ENCODE measurements at places on chromosomes 11 and 22.

- DNase-seq, result no peak
Observed at GRCh38 chr11:134330611-134331353, 1.0 kb upstream of the GLB1L2 start.

- DNase-seq, result no peak
Observed at GRCh38 chr11:75475767-75476650, 43.0 kb upstream of the KLHL35 start.

- DNase-seq, result no peak
Observed at GRCh38 chr22:22936915-22937656, 49.5 kb downstream of the IGLL5 start.

DNA sequence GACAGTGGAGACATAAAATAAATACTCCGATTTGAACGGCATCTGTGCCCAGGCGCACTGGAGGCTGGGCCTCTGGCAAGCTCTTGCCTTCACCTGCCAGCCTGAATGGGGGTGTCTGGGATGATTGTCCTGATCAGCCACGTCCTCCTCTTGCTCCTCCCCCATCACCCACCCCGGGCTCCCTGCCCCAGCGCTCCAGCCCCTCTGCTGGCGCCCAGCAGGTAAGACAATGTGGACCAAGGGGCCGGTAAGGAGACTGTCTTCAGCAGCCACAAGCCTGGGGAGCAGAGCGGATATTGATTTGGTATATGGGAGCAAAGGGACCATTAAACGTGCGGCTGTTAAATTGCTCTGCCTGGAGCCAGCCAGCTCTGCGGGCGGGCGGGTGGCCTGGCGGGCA is 24.9 kb downstream of the WNT11 start:
- no peak for DNase-seq

DNA sequence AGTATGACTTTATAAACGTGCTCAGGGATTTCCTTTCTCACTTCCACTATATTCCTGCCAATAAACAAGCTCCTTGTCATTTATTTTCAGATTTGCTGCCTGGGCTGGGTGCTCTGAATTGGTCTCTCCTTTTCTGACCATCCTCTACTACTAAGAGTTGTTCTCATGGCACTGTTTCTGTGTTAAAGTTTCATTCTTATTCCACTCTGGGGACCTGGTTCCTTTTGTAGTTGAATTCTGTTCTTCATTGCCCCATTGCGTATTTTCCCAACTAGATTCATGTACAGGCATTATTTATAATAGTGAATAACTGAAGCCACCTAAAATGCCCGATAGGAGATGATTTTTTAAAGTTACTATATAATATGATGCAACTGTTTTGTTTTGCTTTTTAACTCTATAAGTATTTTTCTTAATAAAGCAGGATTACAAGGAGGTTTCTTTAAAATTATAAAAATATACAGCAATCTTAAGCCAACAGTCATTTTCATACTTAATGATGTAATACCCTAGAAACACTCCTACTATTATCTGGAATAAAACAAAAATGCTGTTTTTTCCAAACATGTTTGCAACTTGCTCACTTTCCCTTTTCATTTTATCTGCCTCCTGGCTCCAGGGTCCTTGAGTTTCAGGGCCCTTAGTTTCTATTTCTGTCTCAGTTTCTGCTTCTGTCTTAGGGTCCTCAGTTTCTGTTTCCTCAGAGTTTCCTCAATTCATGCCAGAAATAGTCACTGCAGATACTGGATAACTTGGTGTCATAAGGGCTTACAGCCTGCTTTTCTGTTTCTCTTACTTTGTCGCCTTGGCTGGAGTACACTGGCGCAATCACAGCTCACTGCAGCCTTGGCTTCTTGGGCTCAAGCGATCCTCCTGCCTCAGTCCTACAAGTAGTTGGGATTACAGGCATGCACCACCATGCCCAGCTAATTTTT is 9.8 kb upstream of the FUT4 start:
- DNase-seq, result no peak

DNA sequence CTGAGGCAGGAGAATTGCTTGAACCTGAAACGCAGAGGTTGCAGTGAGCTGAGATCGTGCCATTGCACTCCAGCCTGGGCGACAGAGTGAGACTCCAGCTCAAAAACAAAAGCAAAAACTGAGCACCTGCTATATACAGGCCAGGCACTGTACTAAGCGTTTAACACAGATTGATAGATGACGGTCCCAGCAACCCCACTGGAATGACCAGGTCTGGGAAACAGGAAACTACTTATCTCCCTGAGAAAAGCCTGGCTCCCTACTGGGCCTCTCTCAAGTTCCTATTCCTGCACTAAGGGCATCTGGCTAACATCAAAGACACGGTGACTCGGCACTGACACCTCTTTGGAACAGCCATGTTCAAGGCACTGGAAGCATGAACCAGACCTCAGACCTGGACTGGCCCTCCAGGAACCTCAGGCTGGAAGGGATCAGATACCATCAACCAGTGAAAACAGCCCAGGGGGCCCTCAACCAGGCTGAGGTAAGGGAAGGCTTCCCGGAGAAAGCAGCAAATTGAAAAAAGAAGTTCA is 16.6 kb downstream of the ARAP1 start:
- no peak for DNase-seq

DNA sequence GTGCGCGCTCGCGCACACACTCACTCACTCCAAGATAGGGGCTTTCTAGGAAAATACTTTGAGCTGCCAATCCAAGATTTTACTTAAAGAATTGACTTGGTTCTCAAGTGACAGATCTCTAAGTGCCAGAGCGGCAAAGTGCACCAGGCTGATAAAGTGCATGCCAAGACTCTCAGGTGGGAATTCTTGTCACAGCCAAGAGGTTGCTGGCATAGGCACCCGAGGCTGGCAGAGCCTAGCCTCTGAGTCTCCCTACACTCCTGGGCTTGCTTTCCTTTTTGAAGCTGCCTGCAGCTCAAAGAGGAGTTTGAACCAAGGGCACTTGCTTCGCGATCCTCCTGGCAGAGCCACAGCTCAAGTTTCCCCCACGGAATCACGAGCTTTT is 2.5 kb upstream of the ADM start:
- DNase-seq, result no peak

GRCh38 chr11:66800720-66801428 is 42.4 kb upstream of the RCE1 start:
- DNase-seq, result no peak

- DNase-seq, result no peak
Observed at GRCh38 chr11:3194016-3194816, 24.4 kb downstream of the MRGPRG start.

DNA sequence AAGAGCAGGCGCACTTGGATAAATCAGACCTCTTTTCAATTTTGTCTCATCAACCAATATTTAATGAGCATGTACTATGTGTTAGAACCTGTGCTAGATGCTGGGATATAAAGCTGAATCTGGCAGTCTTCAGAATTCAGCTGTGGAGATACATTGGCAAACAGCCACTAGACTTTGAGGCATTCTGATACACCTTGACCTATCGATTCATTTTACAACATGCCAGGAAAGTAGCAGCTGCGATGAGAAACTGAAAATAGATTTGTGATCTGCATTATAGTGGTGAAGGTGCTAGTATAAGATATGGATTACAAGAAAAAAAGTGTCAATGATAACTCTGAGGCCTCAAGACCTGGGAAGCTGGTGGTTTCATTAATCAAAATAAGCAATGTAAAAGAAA is 1338.1 kb upstream of the TENM4 start:
- DNase-seq, result no peak

GRCh38 chr22:30979932-30980331 is 10.9 kb downstream of the TUG1 start:
- no peak for DNase-seq

GRCh38 chr11:289712-290620 is 1.0 kb downstream of the PGGHG start:
- DNase-seq, result no peak

DNA sequence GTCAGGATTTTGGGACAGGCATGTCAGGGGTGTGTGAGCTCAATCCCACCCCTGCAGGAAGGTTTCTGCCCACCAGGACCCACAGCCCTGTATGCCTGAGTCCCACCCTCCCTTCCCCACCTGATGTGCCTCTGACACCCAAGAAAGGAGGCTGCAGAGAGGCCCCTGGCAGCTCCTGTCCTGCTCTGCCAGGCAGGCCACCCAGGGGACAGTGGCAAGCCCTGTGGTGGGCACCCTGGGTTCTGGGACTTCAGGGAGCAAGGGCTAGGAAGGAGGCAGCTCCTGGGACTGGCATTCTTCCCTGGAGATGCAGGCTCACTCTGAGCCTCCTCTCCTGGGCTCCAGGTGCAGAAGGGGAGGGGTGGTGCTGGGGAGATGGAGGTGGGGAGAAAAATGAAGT is 234.5 kb upstream of the B3GAT1 start:
- no peak for DNase-seq

DNA sequence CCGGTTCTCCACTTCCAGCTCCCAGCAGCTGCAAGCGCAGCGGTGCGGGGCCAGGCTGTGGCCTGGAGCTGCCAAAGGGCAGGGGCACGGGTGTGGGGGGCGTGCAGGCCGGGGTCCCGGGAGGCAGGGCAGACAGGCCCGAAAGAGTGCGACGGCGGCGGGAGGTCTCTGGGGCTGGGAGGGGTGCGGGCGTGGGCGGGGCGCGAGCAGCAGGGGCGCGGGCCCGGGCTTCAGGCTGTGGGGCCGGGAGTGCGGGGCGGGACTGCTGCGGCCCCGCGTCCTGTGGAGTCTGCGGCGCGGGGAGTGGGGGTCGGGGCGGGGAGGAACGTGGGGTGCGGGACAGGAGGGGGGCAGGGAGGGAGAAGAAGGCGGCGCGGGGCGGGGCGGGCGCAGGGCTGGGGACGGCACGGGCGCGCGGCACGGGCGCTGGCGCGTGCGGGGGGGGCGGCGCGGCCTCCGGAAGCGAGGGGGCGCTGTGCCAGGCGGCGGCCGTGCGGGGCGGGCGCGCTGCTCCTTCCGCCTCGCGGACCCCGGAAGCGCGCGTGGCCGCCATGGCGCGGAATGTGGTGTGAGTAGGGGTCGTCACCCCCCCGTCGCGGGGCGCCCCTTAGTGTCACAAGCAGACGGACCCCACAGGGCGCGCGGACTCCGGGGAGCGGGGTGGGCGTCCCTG is at the start of gene MRPL23:
MRPL23 (plus strand) TSS at position 521 of the 673 bp plus-strand sequence; CDS start at position 552, 31 bp downstream.
- no peak for DNase-seq

DNA sequence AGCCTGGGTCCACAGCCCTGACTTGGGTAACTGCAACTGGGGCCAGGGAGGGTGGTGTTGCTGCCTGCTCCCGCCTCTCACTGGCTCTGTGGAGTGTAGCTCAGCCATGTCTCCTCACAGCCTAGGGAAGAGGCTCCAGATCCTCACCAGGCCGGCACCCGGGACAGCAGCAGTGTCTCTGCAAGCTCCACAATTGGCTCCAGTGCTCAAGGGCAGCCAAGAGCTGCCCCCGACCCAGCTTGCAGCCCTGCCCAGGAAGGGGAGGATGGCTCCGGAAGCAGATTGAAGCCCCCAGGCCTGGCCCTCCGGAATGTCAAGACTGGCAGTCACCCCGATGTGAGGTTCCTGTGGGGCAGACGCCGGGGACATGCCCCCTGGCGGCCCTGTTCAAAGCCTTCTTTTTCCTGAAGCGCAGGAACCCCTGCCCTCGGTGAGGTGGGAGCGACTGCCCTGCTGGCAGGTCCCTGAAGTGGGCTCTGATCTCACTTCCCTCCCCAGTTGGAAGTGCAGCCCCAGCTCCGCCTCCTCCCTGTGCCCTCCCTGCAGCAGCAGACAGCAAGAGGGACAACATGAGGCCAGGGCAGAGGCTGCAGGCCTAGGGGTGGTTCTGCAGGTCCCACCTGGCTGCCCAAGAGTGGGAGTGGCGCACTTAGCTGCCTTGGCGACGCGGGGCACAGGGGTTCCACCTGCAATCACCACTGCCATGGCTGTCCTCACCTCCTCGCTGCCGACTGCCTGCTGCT is 816.2 kb upstream of the LUZP2 start:
- no peak for DNase-seq

GRCh38 chr11:96481771-96482170 is 92.0 kb downstream of the JRKL start:
- no peak for DNase-seq

DNA sequence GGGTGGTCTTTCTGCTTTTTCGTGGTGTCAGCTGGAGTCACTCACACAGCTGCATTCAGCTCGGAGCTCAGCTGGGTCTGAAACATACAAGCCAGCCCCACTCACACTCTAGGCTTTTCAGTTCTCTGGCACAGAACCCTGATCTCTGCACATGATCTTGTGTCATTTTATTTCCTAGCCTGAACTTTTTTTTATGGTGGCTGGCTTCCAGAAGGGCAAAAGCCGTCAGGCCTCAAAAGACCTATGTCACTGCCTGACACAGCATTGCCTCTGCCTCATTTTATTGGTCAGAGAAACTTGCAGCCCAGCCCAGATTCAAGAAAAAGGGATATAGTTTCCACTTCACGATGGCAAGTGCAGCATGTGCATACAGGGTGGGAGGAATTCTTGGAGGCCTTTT is 117.8 kb downstream of the NTM start:
- no peak for DNase-seq

GRCh38 chr11:113151521-113151920 is 162.9 kb upstream of the TTC12 start:
- no peak for DNase-seq

- DNase-seq, result no peak
Observed at GRCh38 chr22:29125844-29126243, 53.0 kb downstream of the KREMEN1 start.

- DNase-seq, result no peak
Observed at GRCh38 chr11:17572791-17573460, 25.9 kb downstream of the OTOG start.

- DNase-seq, result peak; percentile 20
Observed at GRCh38 chr11:112085822-112086421, 634 bp downstream of the TIMM8B start.

DNA sequence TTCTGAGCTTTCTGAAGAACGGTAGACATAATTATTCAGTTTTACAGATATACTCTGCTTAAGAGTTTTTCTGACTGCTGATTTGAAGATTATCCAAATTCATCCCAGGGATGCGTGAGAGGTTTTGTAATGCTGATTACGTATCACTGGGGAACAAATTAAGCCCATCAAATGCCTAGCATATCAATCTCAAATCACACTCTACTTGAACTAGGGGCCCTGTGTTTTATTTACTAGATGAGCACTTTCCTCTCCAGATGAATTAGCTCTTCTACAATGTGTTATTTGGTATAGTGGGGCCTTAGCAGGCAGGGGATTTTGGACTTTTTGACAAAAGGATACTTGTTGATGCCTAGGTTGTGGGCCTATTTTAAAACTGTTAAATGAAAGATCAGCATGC is 177.9 kb downstream of the JRKL start:
- DNase-seq, result no peak

- no peak for DNase-seq
Observed at GRCh38 chr11:46499821-46500220, 94.0 kb downstream of the AMBRA1 start.

GRCh38 chr22:36088292-36088691 is 59.7 kb upstream of the RBFOX2 start:
- DNase-seq, result no peak

DNA sequence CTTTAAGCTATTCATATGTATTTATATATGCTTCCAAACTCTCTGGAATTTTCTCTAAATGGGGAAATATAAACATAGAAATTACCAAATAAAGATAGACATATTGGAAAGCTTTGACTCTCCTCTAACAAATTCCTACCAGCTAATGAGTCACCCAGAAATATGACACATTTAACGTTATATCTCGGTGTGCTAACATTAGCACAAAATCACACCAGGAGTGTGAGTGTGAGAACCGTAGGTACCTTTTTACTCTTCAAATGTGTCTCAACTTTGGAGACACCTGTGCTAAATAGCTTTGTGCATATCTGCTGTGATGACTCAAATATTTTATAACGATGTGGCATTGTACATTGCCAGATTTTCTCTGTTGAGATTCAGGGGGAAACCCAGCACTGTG is 714.4 kb downstream of the METTL15 start:
- DNase-seq, result no peak
